ENCODE measurements at places on chromosomes 4 and X. TPM values are rescaled to one million over a fixed set of nuclear protein-coding genes. Genes with fewer than 3 reads are reported as not detected.

The ASMTL gene
- 30.3 TPM for total RNA-seq

The CT45A1 gene
- total RNA-seq: not detected

The ANOS1 gene
- 3.3 TPM for total RNA-seq

The DMP1 gene
- total RNA-seq: not detected

The SORCS2 gene
- total RNA-seq: 2.7 TPM

The DSPP gene
- not detected for total RNA-seq

The MAGEB10 gene
- total RNA-seq: not detected

The SH3RF1 gene
- 7.9 TPM for total RNA-seq

The TBX22 gene
- 0.20 TPM for total RNA-seq

The MTNR1A gene
- not detected for total RNA-seq

The UGT2B17 gene
- not detected for total RNA-seq

The ARX gene
- total RNA-seq: not detected

The FOXR2 gene
- not detected for total RNA-seq

The ADRA2C gene
- total RNA-seq: 3.7 TPM

The APLN gene
- 4.0 TPM for total RNA-seq

The NXF2 gene
- total RNA-seq: not detected

The TSPAN5 gene
- 2.1 TPM for total RNA-seq

The HTN3 gene
- not detected for total RNA-seq

The CFAP47 gene
- not detected for total RNA-seq

The LINC00632 gene
- total RNA-seq: 398 TPM

The MAGEC1 gene
- total RNA-seq: not detected

The SUPT20HL2 gene
- not detected for total RNA-seq

The UGT2B10 gene
- total RNA-seq: not detected

The IL2 gene
- total RNA-seq: not detected

The MAP3K15 gene
- 0.09 TPM for total RNA-seq

The HSD17B10 gene
- total RNA-seq: 99.4 TPM

The PRRG1 gene
- total RNA-seq: 9.4 TPM

The ACE2 gene
- total RNA-seq: 6.0 TPM

The CENPVL1 gene
- not detected for total RNA-seq

The MAGEB1 gene
- not detected for total RNA-seq

The PAQR3 gene
- total RNA-seq: 8.6 TPM

The MAP7D2 gene
- total RNA-seq: 0.68 TPM

The NUDT11 gene
- total RNA-seq: 0.20 TPM

All from right cardiac atrium (tissue), 5 donors.